ENCODE measurements at places on chromosomes 7 and 10. TPM values are rescaled to one million over a fixed set of nuclear protein-coding genes. Genes with fewer than 3 reads are reported as not detected.

LHFPL3 gene
- not detected for total RNA-seq

NPC1L1 gene
- 0.06 TPM for total RNA-seq

MBL2 gene
- total RNA-seq, result not detected

GTF2I gene
- total RNA-seq, result 87.5 TPM

C10orf62 gene
- 0.08 TPM for total RNA-seq

CXCL12 gene
- 0.25 TPM for total RNA-seq

JAKMIP3 gene
- 1.1 TPM for total RNA-seq

ETV1 gene
- total RNA-seq, result 2.1 TPM

CLDN4 gene
- total RNA-seq, result 5.2 TPM

TMEM196 gene
- total RNA-seq, result not detected

FOXI2 gene
- not detected for total RNA-seq

ACTL6B gene
- total RNA-seq, result not detected

CCT6A gene
- total RNA-seq, result 256 TPM

SPDYE3 gene
- total RNA-seq, result not detected

DYNC1I1 gene
- total RNA-seq, result 0.15 TPM

SYT15B gene
- total RNA-seq, result 3.6 TPM

PAX4 gene
- total RNA-seq, result not detected

ANKRD30A gene
- total RNA-seq, result 0.49 TPM

MKX gene
- total RNA-seq, result not detected

AASS gene
- 0.13 TPM for total RNA-seq

MUC12 gene
- total RNA-seq, result 20.3 TPM

HOXA2 gene
- total RNA-seq, result 0.85 TPM

TEX47 gene
- not detected for total RNA-seq

NPSR1 gene
- total RNA-seq, result not detected

IGF2BP3 gene
- 29.7 TPM for total RNA-seq

Data from A549 treated with AZD2906 at 1 μM for 4 hours (cell line).